Left renal cortex interstitium (tissue), 4 donors: ENCODE measurements at places on chromosomes 11 and 22.

- peak; percentile 75 for DNase-seq
Observed at GRCh38 chr22:40396882-40397281, 26.5 kb downstream of the SGSM3 start.

- DNase-seq: no peak
Observed at GRCh38 chr11:109510316-109510715, 88.3 kb downstream of the C11orf87 start.

GRCh38 chr11:2915473-2915872, 13.7 kb downstream of the PHLDA2 start:
- no peak for DNase-seq

GRCh38 chr11:17703951-17704350, 15.4 kb upstream of the MYOD1 start:
- no peak for DNase-seq

- no peak for DNase-seq
Observed at GRCh38 chr22:46660604-46661201, 40.5 kb downstream of the GRAMD4 start.

DNA sequence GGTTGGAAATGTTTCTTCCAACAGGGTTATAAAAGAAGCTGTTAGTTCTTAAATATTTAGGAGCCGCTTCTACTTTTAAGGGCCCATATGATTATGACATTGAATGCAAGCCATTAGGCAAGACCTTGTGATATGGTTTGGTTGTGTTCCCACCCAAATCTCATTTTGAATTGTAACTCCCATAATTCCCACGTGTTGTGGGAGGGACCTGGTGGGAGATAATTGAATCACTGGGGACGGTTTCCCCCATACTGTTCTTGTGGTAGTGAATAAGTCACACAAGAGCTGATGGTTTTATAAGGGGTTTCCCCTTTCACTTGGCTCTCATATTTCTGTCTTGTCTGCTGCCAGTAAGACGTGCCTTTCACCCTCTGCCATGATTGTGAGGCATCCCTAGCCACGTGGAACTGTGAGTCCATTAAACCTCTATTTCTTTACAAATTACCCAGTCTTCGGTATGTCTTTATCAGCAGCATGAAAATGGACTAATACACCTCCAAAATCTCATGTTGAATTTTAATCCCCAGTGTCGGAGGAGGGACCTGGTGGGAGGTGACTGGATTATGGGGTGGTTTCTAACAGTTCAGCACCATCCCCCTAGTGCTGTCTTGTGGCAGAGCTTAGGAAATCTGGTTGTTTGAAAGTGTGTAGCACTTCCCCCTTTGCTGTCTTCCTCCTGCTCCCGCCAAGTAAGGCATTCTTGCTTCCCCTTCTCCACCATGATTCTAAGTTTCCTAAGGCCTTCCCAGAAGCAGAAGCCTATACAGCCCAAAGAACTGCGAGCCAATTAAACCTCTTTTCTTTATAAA, 4.3 kb downstream of the CD59 start:
- no peak for DNase-seq

GRCh38 chr11:725624-726202, 19.7 kb downstream of the EPS8L2 start:
- DNase-seq: no peak

DNA sequence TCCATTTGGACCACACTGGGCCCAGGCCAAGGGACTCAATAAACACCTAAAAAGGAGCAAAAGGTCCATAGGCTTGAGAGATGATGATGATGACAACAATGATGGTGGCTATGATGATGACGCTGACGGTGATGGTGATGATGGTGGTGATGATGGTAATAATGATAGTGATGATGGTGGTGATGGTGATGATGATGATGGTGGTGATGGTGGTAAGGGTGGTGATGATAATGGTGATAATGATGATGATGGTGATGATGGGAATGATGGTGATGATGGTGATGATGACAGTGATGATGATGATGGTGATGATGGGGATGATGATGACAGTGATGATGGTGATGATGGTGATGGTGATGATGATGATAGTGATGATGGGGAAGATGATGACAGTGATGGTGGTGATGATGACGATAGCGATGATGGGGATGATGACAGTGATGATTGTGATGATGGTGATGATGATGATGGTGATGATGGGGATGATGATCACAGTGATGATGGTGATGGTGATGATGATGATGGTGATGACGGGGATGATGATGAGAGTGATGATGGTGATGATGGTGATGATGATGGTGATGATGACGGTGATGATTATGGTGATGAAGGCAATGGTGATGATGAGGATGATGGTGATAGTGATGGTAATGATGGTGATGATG, 7.1 kb upstream of the RASD2 start:
- DNase-seq: no peak

DNA sequence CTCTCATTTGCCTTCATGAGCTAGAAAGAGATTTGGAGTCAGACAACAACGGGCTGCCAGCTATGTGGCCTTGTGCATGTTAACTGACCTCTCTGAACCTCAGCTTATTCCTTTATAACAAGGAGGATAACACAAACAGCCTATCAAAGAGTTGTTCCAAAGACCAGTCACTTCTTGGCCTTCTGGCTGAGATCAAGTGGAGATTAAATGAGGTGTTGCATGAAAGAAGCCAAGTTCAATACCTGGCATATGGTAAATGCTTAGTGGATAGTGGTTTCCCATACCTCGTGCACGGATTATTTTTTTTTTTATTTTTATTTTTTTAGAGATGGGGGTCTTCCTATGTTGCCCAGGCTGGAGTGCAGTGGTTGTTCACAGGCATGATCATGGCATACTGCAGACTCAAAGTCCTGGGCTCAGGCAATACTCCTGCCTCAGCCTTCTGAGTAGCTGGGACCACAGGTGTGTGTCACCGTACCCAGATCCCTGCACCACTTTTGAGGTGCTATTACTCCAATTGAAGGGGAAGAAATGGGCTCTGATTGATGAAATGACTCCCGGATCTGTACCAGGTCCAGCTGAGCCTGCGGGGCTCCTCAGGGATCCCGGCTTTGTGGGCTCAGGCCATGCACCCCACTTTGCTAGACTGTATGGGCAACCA, 4.9 kb downstream of the LGALS1 start:
- DNase-seq: no peak

DNA sequence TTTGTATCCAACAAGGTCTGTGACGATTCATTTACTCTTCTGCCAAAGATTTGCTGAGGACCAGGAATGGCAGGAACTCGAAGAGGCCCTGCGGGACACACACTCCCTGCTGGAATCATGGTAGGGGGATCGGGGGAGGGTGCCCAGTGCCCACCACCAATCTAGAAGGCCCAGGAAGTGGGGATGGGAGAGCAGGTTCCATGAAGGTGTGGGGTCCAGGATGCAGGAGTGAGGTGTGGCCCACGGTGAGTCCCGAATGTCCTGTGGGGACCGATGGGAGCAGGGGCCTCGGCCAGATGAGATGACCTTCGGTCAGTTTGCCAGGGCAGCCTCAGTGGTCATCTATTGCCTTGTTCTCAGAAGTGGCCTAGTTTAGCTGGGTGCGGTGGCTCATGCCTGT, 492.7 kb downstream of the BRD1 start:
- no peak for DNase-seq

DNA sequence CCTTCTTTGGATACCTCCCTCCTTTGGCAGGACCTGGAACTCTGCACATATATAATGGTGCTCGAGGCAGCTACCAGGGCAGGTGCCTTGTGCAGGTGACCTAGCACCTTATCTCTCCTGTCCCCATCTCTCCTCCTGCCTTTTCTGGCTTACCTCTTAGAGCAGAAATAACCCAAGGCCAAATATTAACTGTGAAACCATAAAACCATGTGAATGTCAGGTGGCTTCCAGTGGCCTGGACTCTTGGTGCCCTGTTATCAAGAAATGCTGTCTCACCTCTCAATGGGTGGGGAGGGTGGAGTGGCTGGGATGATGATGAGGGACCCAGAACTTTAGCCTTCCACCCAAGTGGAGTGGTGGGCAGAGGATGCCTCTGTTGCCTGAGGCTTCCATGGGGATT, 42.9 kb downstream of the YWHAH start:
- no peak for DNase-seq

DNA sequence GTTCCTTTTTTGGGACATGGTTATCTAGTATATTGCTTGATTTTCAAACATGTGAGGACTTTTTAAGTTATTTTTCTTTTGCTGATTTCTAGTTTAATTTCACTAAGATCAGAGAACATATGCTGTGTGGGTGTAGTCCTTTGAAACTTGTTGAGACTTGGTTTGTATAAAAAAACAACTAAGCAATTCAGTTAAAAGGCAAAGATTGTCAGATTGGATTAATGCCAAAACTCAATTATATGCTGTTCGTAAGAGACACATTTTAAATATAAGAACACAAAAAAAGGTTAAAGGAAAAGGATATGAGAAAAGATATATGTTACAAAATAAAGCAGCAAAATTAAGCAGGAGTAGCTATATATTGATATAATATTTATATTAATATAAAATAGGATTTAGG, 17.8 kb upstream of the RRM1 start:
- no peak for DNase-seq

DNA sequence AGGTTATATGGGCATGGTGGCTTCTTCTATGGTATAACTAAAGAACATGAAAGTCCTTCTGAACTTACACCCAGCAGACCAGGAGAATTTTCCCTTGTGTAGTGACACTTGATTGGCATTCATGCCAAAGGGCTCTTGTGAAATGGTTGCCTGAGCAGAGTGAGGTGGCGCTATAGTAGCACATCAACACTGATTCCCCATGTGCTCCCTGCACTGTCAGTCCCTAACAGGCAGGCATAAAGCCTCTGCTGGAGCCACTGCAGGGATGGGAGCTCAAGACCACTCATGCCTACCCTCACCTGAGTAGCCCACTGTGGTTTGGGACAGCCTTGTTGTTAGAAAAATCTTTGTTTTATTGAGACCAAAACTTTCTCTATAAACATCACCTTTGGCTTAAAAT, 92.6 kb upstream of the LIN7C start:
- no peak for DNase-seq

DNA sequence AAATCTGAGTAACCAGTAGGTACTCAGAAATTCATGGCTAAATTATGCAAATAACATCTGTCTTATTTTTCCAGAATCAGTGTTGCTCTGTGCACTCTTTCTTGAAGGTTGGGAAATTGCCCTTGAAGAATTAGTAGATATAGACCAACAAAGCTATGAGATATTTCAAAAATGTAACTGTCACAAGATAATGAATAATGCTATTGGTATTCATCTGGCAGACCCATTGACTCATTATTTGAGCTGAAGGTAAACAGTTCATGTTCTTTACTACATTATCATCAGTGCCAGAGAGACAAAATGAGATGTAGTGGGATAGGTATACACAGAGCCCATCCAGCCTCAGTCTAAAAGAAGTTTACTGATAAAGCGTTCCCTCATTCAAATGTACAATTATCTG, 274.7 kb downstream of the CASP12 start:
- DNase-seq: no peak

GRCh38 chr11:66056501-66056900, 4.3 kb downstream of the SF3B2 start:
- no peak for DNase-seq

- DNase-seq: no peak
Observed at GRCh38 chr11:41382927-41383326, 76.5 kb downstream of the LRRC4C start.

GRCh38 chr11:95916049-95916448, 7.9 kb downstream of the MTMR2 start:
- no peak for DNase-seq

DNA sequence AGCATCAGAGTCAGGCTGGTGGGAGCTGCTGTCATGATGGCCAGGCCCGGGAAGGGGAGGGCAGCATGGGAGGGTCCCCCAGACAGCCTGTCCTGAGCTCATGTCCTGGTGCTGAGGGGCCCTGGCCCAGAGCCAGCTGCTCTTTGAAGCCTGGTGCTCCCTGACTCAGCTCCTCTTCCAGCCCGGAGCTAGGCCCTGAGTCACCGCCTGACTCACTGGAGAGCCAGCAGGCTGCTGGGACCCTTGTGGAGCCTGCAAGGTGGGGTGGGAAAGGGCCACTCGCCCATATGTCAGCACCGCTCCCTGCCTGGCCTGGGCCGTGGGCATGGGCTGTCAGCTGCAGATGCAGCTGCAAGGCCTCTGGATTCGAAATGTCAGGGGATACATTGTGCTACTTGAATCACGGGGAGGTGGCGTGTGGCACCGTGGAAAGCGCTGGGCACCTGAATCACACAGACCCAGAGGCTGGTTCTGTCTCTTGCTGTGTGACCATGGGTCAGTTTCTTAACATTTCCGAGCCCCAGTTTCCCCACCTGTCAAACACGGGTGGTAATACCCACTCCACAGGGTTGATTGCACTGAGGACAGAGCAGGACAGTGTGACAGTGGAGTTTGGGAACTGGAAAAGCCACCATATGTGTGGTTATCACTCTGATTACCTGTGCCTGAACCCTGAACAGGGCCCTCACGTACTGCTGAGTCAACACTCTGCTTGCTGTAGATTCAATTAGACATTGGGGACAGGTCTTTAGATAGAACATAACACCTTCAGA, 4.4 kb downstream of the CACNA1I start:
- DNase-seq: no peak

DNA sequence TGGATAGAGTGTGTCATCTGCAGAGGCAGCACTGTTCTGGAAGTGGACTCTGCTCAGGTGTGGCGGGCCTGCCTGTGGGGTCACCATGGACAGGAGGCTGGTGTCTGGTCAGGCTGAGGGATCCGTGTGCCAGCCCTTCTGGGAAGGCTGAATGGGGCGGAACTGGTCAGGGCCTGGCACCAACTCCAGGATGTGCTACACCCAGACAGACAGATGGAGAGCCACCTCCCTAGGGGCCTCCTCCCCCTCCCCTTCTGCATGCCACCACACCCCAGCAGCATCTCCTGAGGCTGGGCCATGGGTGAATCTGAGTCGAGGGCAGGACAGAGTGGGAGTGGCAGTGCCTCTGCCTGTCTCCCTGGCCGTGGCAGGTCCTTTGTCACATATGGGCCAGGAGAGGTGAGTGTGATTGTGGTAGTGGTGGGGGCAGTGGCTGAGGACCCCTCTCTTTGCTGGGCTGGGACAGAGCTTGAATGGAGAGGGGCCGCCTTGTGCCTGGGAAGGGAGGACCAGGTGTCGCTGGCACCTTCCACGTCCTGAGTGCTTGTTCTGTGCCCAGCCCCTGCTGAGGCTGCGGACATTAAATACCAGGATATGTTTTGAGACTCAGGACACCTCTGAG, 29.1 kb downstream of the ST3GAL4 start:
- no peak for DNase-seq

DNA sequence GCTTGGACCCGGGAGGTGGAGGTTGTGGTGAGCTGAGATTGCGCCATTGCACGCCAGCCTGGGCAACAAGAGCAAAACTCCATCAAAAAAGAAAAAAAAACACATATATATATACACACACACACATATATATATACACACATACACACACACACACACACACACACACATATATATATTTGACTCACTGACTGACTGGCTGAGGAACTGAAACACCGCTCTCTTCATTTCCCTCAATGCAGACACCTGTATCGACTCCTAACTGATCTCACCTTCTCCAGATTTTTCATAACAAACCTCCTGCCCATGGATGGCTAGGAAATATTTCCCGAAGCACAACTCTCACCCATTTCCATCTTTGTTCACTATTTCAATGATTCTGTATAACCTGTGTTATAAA, 140.7 kb upstream of the ANO3 start:
- DNase-seq: no peak
